ENCODE measurements at places on chromosomes 3 and 15.
A peak's percentile ranks its signal among the peaks of the same experiment; 100 is the strongest.

- ATAC-seq, result peak; percentile 16
Measured at GRCh38 chr3:113606539-113607218, 74.3 kb downstream of the SIDT1 start.

GRCh38 chr15:68447976-68448755, 16.2 kb upstream of the ITGA11 start:
- ATAC-seq, result no peak

- no peak for ATAC-seq
Measured at GRCh38 chr15:72916897-72917296, 133.3 kb upstream of the ADPGK start.

DNA sequence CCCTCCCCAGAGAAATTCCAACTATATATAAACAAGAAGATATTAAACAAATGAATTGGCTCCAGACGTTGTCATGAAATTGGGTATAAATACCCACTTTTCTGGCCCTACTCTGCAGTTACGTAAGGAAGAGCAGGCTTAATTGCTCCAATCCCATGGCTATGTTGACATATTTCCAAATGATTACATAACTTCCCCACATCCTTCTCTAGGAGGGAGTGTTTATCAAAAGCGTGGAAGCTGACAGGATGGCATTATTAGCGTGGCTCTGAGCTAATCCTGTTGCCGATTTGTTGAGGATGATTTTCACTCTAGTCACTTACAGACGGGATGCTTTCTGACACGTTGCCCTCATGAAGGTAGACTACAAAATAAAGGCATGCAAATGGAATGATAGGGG, 347.5 kb upstream of the TMCO5A start:
- ATAC-seq, result no peak

Data from motor neuron (in vitro differentiated cells).